Renal cortical epithelial cell (primary cell): ENCODE measurements at places on chromosomes 2 and 18.

GRCh38 chr2:199163613-199164458, 293.9 kb downstream of the SATB2 start:
- DNase-seq = no peak

DNA sequence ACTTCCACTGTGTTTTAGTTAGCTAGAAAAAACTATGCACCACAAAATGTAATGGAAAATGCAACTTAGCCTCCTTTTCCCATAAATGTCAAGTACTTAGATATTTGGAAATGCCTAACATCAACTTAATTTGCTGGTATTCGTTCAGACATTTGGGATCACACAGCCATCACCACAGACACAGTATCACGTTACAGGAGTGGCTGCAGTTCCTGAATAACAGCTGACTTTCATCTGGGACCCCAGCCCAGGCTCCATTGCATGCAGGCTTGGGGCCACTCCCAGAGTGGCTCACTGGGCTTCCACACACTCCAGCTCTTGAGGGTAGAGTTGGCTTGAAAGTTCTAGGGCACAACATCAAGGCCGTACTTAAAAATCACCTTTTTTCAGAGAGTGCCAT, 9.3 kb downstream of the TMEM182 start:
- DNase-seq = no peak

DNA sequence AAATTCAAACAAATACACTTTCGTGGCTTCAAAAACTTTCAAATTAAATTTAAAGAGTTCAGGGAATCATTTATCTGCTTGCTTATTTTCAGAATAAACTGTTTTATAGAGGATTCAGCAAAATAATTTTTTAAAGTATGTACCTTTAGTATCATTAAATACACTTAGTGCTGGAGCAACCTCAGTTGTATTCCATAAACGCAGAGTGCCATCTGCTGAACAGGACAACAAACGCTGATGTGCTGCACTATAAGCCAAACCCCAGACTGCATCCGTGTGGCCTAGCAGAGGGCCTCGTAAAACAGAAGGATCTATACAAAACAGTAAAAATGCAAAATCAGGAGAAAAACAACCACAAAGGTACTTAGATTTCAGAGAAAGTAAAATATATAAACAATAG, 108.6 kb downstream of the STRN start:
- DNase-seq = no peak

GRCh38 chr2:104408266-104408665, 445.6 kb upstream of the POU3F3 start:
- DNase-seq = peak; percentile 53

DNA sequence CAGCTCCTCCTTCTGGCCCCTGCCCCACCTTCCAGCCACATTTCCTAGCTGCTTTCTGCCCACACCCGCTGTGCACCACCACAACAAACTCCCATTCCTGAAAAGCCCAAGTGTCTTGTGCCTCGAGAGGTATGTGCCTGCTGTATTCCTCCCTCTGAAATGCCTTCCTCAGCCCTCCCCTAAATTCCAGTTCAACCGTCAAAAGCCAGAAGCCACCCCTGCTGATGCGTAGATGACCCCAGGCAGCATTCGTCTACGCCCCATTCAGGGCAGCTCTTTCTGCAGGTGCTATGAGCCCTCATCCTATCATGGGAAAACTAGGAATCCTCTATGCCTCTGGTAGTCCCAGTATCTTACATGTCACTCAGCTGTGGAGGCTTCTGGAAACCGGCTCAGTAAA, 71.7 kb downstream of the DNMT3A start:
- DNase-seq = no peak

DNA sequence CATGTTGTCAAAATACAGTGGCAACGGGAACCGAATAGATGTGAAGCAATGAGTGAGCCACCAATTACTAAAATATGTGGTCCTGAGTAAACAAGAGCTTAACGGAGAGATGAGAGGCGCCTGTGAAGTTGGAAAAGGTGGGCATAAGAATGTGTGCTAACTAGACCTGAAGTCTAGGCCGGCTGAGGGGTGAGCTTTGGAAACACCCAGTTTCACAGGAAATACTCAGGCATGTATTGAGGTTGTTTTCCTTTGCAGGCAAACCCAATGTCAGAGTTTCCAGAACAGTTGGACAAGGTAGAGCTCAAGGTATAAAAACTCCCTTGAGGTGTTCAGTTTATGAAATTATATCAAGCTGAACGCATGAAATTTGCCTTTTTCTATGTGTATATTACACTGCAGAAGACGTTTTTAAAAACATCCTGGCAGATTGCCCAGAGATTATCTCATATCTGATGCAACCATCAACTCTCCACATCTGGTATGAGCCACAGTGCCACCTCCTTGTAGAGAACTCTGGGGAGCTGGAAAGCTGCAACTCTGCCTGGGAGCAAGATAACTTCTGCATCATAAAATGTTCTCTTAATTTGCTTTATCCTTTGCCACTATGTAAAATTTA, 3.9 kb upstream of the WDSUB1 start:
- DNase-seq = peak; percentile 63

GRCh38 chr2:45269149-45269793, 260.0 kb upstream of the SIX2 start:
- no peak for DNase-seq

DNA sequence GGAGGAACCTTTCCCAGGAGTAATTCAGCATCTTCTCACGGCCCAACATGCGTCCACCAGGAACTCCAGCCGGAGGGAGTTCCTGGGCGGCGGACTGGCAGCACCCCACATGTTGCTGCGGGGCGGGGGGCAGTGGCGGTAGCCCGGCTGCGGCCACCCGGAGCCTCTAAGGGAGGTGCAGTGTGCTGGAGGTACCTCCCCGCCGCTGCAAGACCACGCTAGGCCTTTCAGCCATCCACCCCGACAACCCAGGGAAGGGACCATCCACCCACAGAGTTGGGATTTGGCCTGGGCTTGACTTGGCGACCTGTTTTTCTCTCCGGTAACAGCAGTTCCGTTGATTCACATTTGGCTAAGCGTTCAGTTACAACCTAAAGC, 625 bp downstream of the LYPD6 start:
- DNase-seq = no peak

- DNase-seq = peak; percentile 85
Measured at GRCh38 chr2:71455741-71456569, 2.6 kb downstream of the DYSF start.

DNA sequence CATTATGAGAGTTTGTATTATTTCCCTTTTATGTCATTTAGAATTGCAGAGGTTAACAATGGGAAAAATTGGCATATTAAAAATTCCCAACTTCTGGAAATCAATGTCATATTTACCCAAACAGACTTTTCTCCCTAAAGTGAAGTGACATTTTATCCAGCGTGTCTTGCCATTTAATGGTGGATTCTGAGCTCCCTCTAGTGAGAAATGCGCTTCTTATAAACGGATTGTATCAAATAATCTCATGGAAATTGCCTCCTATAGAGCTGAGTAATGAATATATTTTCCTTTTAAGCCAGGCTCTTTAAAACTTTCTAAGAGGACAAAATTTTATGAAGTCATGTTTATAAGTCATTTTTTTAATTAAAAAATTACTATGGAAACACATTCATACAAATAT, 5.7 kb upstream of the GCFC2 start:
- DNase-seq = no peak

DNA sequence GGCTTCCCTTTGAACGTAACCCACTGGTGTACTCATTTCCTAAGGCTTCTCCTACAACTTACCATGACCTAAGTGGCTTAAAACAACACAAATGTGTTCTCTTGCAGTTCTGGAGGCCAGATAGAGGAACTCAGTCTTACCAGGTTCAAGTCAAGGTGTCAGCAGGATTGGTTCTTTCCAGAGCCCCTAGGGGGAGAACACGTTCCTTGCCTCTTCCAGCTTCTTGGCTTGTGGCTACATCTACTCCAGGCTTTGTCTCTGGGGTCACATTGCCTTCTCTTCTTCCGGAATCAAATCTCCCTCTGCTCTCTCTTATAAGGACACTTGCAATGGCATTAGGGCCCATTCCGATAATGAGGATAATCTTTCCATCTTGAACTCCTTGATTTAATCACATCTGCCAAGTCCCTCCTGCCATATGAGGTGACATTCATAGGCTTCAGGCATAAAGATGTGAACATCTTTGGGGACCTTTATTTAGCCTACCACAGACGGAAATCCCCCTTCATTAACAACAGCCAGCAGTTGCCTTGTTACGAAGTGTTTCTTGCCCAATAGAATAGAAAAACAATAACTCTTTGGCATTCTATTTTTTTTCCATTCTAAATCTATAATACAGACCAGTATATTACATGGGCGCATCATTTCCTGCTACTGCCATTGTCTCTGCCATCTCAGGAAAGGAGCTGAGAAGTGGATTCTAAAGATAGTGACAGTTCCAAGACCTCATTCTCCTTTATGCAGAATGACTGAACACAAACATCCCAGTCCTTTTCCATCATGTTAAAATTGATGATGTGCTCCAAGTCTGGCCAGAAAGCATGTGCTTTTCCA, 362.0 kb downstream of the ZNF521 start:
- no peak for DNase-seq

DNA sequence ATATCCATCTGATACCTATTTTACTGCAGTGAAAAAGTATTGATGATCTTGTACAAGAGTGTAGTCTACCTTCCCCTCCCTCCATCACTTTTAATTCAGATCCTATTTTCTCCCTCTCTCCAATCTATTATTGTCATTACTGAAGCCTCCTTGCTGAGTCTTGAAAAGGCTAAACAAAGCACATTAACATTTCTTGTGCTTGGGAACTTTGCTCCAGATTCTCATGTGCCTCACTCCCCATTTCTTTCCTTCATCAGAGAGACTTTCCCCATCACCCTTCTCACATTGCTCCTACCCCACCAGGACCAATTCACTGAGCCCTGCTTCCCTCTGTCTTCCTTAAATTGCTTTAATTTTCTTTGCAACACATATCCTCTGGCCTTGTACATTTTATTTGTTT, 736.2 kb upstream of the GCFC2 start:
- no peak for DNase-seq

GRCh38 chr2:178397002-178397605, 53.9 kb downstream of the PRKRA start:
- peak; percentile 55 for DNase-seq
